Activated naive CD8-positive, alpha-beta T cell treated with anti-CD3 and anti-CD28 coated beads, Interleukin-2, amount 50 U/mL, for 24 hours (primary cell): ENCODE measurements at places on chromosomes 7 and 10.

GRCh38 chr10:112812586-112812985, 137.5 kb upstream of the TCF7L2 start:
- DNase-seq = no peak

- peak; percentile 69 for DNase-seq
Measured at GRCh38 chr10:94279835-94280709, 82.7 kb downstream of the NOC3L start.

DNA sequence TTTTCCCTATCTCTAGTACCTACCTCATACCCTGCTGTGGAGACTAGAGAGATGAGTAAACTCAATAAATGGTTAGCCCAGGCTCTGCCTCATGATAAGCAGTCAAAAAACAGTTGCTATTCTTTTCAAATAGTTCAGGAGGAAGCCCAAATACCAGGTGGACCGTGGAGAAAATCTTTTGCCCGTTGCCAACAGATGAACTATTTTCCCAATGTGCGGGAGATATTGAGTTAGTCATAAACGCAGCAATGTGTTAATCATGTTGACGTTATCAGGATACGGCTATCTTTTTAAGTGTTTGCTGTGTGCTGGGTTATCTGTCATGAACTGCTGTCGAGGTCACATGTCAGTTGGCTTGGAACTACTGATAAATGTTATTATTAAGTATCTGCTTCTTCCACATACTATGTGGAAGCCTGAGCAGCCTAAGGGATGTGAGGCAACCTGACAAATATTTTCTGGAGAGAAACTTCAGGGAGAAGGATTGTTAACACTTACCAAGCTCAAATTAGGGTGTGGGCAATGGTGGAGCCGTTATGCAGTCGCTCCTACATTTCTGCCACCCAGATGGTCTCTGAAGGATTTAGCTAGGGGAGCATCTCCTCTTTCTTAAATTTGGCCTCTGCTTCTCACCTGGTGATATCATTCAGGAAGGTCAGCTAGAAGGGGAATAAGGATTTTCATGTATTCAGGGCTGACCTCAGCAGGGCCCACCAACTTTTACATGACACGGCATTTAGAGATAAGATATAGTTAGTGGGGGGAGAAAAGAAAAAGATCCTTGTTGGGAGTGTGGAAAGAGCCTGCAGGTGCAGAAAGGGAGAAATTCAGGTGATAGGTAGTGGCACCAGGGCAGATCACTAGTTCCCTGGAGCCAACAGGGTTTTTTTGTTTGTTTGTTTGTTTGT, 33.5 kb upstream of the SLC26A3 start:
- no peak for DNase-seq

- no peak for DNase-seq
Measured at GRCh38 chr10:27534161-27534700, 30.1 kb downstream of the RAB18 start.

DNA sequence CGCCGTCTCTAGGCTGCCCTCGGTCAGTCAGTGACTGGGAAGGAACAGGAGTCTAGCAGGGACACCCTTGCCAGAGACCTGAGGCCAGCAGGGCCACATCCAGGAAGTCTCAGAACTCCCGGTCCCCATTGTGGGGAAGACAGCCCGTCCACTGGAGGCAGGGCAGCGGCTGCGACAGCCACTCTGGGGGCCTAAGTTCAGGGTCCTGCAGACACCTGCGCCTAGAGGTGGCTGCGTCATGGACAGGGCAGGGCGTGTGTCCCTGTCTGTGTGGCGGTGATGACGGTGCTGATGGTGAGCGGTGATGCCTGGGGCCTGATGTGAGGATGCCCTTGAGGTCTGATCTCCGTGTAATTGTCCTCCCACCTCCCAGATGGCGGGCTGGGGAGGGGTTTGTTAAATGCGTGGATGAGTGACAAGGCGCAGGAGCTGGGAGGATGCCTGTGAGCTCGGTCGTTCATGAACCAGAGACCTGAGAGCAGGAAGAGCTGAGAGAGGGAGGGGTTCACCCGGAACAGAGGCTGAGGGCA, 537.9 kb upstream of the FOXK1 start:
- no peak for DNase-seq

DNA sequence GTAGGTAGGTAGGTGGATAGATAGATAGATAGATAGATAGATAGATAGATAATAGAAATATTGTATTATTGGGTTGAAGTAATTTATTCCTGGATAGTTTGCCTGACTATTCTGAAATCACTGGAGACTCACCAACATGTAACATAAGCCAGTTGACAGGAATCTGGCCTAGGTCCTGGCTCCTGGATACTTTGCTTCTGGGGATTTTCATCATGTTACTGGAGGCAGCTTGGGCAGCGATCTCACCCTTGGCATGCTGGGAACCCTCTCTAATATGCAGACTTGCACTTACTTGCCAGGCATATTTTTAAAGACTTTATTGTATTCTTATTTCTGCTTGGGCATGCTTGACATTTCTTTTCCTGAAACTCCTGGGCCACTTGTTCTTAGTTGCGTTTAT, 709.1 kb upstream of the FZD8 start:
- no peak for DNase-seq

GRCh38 chr7:30437823-30438574, 40.6 kb downstream of the NOD1 start:
- no peak for DNase-seq

DNA sequence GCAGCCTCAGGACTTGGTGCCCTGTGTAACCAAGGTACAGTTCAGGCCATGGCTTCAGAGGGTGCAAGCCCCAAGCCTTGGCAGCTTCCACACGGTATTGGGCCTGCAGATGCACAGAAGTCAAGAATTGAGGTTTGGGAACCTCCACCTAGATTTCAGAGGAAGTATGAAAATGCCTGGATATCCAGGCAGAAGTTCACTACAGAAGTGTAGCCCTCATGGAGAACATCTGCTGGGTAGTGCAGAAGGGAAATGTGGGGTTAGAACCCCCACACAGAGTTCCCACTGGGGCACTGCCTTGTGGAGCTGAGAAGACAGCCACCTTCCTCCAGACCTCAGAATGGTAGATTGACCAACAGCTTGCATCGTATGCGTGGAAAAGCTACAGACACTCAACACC, 3.4 kb upstream of the SEM1 start:
- no peak for DNase-seq

DNA sequence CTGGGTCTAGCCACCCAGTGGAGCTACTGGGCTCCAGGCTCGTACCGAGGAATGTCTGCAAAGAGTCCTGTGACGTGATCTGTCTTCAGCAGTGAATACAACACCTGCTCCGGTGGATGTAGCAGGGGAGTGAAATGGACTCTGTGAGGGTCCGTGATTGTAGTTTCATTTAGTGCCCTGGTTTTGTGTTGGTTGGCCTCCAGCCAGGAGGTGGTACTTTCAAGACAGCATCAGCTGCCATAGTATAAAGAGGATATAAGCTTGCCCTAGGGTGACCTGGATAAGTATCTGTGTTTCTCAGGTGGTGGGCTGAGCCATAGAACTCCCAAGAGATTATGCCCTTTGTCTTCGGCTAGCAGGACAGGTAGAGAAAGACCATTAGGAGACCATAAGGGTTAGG, 24.6 kb upstream of the WNT2 start:
- no peak for DNase-seq

DNA sequence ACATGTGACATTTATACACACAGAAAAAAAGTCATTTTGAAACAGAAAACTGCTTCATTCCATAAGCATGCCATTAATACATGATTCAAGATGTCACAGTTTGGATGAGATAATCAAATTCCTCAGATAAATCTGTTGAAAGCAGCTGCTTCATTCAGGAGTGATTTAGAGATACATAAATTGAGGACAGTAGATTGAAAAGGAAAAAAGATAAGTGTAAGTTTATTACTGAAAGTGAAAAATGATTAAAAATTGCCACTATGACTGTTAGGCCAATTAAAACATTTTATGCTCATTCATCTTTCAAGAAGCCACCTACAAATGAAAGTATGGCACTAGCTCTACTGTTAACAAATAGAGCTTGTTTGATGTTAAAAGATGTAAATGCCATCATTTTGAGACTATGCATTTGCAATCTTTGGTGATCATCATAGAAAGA, 136.9 kb upstream of the CDK6 start:
- no peak for DNase-seq

DNA sequence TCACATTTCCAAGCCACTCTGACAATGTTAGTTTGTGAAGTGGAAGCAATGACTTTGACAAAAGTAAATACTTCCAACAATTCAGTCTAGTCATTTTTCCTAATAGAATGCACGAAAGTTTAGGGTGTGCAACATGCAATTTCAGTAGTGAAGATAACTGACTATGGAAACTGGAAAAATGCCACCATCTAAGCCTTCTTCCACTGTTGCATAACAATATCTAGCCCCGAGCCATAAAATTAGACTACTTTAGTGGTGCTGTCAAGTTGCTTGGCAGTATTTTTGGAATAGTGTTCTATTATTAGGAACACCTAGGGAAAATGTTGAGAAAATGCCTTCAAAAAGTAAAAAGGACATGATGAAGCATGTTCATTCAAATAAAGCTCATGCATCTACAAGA, 17.9 kb downstream of the SEMA3A start:
- DNase-seq = no peak

- DNase-seq = no peak
Measured at GRCh38 chr7:29328811-29329210, 134.2 kb downstream of the CHN2 start.
